HepG2 (cell line): ENCODE measurements at places on chromosomes 5 and 9. TPM values are rescaled to one million over a fixed set of nuclear protein-coding genes. Genes with fewer than 3 reads are reported as not detected.

The FIBCD1 gene
- 0.89 TPM in 1 of 2 replicates, not detected in the other for total RNA-seq

GRCh38 chr5:96426831-96427230 lies 6.2 kb downstream of the PCSK1 start:
- no peaks in the 10 kb centered on the region for H3K36me3 ChIP-seq
- H3K27me3 ChIP-seq = no peaks in the 10 kb centered on the region
- no peaks in the 10 kb centered on the region for H3K4me1 ChIP-seq

GRCh38 chr5:67817652-67818051 lies 397.9 kb upstream of the PIK3R1 start:
- H3K27me3 ChIP-seq = no peaks in the 10 kb centered on the region
- no peaks in the 10 kb centered on the region for H3K36me3 ChIP-seq
- no peak overlapping the region for H3K4me3 ChIP-seq
- DNase-seq = no peak

The STOML2 gene
- total RNA-seq = 250 and 305 TPM in 2 replicates

GRCh38 chr5:178425621-178426068 lies 164.5 kb downstream of the COL23A1 start:
- DNase-seq = no peak
- no peak overlapping the region for H3K4me3 ChIP-seq
- no peaks in the 10 kb centered on the region; the same call in none of the 2 replicates for H3K27me3 ChIP-seq
- no peaks in the 10 kb centered on the region for H3K36me3 ChIP-seq

The ERMP1 gene
- total RNA-seq = 28.1 and 40.9 TPM in 2 replicates

- DNase-seq = no peak
- no peak overlapping the region for H3K27ac ChIP-seq
- no peaks in the 10 kb centered on the region for H3K27me3 ChIP-seq
- no peak overlapping the region for H3K4me3 ChIP-seq
Measured at GRCh38 chr5:163658702-163659567, 153.5 kb downstream of the MAT2B start.

DNA sequence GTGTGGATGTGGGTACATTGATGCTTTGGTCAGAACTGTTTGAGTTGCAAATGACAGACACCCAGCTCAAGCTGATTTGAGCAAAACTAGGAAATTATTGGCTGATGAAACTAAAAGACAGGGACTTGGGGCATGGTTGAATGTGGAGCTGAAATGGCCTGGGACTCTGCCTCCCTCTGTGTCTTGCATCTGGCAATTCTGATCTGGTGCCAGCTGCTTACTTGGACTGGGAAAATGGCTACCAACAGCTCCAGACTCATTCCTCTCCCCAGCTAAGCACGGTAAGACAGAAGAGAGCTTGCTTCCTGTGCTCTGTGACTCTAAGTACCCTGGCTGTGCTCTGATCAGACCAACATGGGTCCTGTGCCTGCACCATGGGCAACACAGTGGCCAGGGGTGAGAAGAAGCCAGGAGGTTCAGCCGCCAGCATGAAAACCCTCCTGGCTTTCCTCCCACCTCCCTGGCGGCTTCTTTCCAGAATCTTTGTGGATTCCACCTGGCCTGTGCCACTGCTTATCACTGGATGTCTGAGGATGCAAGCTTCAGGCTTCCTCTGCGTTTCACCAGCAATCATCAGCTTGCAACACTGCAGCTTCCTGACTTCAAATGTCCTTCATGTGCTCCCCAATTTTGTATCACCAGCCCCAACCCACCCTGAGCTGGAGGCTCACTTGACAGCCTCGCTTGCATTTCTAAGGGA lies 44.1 kb downstream of the C5orf15 start:
- DNase-seq = no peak
- H3K27ac ChIP-seq = no peak overlapping the region
- no peaks in the 10 kb centered on the region for H3K36me3 ChIP-seq
- H3K4me1 ChIP-seq = peaks cover 13% of the 10 kb centered on the region; the same call in 1 of the 2 replicates
- peaks cover 6% of the 10 kb centered on the region for H3K27me3 ChIP-seq
- no peak overlapping the region for H3K4me3 ChIP-seq

- no peak for DNase-seq
- no peaks in the 10 kb centered on the region for H3K36me3 ChIP-seq
- peaks cover 9% of the 10 kb centered on the region; the same call in 1 of the 2 replicates for H3K4me1 ChIP-seq
- no peak overlapping the region for H3K4me3 ChIP-seq
Measured at GRCh38 chr5:55568654-55569512, 34.1 kb upstream of the PLPP1 start.
